NCI-H460 (cell line): ENCODE measurements at places on chromosomes 3 and 15.

GRCh38 chr3:46668591-46668990, 24.9 kb downstream of the ALS2CL start:
- no peak for DNase-seq

GRCh38 chr15:94453227-94453988, 222.0 kb downstream of the MCTP2 start:
- DNase-seq = no peak

DNA sequence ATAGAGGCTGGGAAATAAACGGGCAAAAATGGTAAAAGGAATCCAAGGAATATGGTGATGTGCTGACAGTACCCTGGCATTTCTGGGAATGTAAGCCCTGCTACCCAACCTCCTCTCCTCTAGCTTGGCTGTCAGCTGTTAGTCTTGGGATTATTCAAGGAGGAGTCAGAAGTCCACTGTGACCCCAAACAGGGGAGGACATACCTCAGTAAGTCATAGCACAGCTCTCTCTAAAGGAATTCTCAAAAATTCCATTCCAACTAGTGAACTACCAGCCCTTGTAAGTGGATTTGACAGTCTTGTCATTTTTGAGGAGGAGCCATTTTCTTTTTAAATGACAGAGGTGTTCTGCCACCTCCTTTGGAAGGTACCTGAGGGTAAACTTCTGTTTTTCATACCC, 207.5 kb downstream of the PDCD6IP start:
- no peak for DNase-seq

- DNase-seq = no peak
These were observed 10.8 kb upstream of the BNIP2 start for GRCh38 chr15:59699810-59700431.

- DNase-seq = no peak
These were observed 759.4 kb downstream of the ROBO2 start for GRCh38 chr3:77799278-77799677.

- no peak for DNase-seq
These were observed 1.9 kb downstream of the FNDC3B start for GRCh38 chr3:172040981-172041963.

- DNase-seq = no peak
These were observed 79.0 kb upstream of the CDV3 start for GRCh38 chr3:133494469-133494868.
